ENCODE measurements at places on chromosomes 1 and 21. TPM values are rescaled to one million over a fixed set of nuclear protein-coding genes. Genes with fewer than 3 reads are reported as not detected.

The CFHR2 gene
- not detected for total RNA-seq

The ANGPTL3 gene
- not detected for total RNA-seq

The PI4KB gene
- 63.2 TPM for total RNA-seq

The KCNH1 gene
- not detected for total RNA-seq

GRCh38 chr1:160911441-160911840 lies 26.5 kb upstream of the ITLN1 start:
- DNase-seq = no peak

- DNase-seq = no peak
These were observed 58.7 kb downstream of the RABGAP1L start for GRCh38 chr1:174217787-174218574.

DNA sequence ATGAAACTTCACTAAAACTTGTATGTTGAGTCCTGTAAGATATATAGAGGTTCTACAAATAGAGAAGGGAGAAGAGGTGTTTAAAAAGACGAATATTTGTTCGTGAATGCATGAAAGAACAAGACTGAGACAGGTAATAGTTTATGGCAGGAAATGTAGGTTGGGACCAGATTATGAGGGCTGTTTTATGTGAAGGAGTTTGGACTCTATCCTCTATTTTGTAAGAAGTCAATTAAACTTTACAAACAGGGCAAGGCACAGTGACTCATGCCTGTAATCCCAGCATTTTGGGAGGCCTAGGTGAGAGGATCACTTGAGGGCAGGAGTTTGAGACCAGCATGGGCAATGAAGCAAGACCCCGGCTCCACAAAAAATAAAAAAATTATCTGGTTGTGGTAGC lies 5.7 kb downstream of the SLC35A3 start:
- no peak for DNase-seq

GRCh38 chr1:177119311-177119710 lies 45.2 kb downstream of the ASTN1 start:
- DNase-seq = no peak

GRCh38 chr1:54273092-54273794 lies 73.3 kb downstream of the MRPL37 start:
- no peak for DNase-seq

DNA sequence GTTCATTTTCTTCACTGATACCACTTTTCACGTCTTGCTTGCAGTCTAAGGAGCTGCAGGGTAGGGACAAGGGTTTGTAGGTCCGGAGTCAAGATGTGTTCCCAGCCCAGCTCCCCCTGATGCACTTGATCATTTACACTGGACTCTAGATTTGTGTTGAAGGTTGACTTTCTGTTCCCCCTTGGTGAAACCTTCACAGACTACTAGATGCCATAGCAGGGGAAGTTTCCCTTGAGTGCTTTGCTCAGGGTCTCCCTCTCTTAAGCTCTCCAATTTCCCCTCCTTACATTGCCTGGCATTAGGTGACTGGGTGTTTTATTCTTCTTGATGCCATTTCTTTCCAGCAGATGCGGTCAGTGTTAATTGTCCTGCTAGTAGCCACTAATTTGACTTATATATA lies 8.0 kb upstream of the RAB3GAP2 start:
- no peak for DNase-seq

GRCh38 chr1:24964811-24965570 lies 34.9 kb upstream of the RUNX3 start:
- DNase-seq = peak; percentile 87

DNA sequence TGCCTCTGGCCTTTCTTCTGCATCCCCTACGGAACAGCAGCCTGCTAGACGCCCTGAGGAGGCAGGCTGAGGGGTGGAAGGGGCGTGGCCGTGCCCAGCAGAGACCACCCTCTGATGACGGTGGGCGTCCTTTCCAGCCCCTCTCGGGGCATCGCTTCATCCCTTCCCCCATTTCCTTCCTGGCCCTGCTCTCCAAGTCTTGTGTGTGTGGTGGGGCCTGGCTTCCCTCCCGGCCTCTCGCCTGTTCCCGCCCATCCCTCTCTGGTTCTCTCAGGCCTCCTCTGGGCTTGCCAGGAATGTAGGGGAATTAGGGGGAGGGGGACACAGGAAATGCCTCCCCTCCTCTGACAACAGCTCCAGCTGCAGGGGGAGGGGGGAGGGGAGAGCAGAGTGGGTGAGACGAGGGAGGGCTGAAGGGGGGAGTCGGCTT lies 51.1 kb downstream of the SKI start:
- no peak for DNase-seq

- DNase-seq = no peak
These were observed 166.9 kb downstream of the TOMM20 start for GRCh38 chr1:234961456-234962339.

DNA sequence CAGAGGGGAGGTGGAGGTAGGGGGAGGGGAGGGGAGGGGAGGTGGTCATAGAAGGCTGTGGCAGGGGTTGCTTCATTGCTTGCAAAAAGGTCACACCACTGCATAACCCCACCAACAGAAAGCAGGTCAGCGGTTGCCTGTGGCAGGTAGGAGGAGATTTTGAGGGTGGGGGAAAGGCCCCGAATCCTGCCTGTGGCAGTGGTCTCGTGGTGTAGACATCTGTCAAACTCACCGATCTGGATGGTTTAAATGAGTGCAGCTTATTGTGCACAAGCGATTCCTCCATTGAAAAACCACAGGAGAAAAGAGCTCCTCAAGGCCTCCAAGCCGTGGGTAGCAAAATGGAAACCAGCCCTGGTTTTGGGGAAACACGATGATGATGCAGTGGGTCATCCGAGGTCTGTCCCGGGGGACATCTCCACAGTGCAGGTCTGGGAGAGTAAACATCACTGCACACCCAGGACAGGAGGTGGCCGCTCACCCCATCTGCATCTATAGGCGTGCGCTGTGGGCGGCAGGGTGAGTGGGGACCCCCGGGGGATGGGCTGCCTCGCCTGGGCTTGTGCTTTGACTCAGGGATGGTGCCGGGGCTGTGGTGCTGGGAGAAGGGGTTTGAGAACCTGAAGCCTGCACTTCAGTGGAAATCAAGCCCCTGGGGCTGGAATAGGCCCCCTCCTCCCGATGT lies 112.3 kb downstream of the CRYAA start:
- DNase-seq = no peak

DNA sequence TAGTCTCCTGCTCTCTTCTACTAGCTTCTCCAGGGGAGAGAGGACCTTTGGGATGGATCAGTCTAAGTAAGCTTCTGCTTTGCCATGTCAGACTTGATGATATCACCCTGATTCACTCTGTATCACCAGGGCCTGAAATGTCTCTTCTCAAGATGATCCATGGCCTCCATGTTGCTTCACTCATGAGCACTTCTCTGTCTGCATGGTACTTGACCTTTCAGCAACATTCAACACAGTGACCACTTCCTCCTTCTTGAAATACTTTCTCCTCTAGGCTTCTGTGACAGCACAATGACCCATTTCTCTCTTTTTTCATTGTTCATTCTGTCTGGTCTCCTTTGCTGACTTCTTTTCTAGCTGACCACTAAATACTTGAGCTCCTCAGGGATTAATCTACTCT lies 35.3 kb upstream of the NGF start:
- no peak for DNase-seq

DNA sequence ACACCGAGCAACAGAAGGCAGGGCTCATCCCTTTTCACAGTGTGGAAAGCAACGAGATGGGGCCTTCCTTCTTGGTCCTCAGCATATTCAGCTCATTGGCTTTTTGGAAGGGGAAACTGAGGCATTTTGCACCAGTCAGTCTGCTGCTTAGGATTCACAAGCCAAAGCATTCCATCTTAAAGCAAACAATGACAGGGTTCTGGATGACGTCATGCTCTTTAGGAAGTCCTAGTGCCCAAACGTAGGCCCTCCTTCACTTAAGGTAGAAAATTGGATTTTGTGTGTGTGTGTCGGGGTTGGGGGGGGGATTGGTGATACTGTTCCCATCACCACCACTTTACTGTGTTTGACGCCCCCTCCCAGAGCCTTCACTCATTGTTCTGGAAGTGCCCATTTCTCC lies 101.6 kb downstream of the SELENOF start:
- no peak for DNase-seq

DNA sequence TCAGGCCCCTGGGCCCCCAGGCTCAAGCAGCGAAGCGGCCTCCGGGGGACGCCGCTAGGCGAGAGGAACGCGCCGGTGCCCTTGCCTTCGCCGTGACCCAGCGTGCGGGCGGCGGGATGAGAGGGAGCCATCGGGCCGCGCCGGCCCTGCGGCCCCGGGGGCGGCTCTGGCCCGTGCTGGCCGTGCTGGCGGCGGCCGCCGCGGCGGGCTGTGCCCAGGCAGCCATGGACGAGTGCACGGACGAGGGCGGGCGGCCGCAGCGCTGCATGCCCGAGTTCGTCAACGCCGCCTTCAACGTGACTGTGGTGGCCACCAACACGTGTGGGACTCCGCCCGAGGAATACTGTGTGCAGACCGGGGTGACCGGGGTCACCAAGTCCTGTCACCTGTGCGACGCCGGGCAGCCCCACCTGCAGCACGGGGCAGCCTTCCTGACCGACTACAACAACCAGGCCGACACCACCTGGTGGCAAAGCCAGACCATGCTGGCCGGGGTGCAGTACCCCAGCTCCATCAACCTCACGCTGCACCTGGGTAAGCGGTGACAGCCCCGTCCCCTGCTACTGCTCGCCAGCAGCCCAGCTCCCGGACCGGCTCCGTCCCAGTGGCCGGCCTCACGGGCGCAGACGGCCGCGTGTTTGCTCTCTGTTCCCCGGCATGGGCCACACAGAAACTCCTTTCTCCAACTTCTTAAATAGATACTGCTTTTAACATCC lies 539 bp downstream of the LAMC1 start:
- DNase-seq = peak; percentile 37

DNA sequence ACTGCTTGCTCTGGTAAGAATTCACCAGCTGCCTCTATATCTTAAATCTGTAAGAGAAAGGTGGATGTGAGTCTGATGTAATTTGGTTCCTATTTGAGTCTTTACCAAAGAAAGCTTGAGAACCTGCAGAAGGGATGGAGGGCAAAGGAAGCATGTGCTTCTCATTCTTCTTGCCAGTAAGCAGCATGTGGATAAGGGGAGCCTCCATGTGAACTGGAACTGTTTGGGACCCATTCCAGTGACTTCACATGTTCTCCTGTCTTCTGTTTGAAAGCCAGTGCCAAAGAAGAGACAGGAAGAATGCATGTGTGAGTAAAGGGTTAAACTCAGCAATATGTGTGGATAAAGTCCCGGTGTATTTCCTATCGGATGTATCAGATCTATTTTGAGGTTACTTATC lies 119.6 kb upstream of the ADGRL2 start:
- no peak for DNase-seq

DNA sequence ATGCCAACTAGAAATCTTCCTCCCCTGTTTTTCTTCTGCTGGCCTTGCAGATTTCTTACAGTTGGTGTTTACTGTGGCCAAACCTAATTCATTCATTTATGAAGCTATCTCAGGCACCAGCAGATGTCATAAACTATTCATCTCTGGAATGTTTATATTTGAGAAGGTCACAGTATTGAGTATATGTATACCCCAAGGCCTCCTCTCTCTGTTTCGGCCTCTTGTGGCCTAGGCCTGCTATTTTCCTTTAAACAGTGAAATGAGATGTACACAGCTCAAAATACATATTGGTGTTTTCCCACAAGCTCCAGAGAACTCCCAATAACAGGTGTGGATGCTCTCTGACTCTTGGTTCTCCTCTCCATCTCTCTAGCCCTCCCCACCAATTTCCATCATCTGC lies 520.7 kb upstream of the CAMK1G start:
- no peak for DNase-seq

DNA sequence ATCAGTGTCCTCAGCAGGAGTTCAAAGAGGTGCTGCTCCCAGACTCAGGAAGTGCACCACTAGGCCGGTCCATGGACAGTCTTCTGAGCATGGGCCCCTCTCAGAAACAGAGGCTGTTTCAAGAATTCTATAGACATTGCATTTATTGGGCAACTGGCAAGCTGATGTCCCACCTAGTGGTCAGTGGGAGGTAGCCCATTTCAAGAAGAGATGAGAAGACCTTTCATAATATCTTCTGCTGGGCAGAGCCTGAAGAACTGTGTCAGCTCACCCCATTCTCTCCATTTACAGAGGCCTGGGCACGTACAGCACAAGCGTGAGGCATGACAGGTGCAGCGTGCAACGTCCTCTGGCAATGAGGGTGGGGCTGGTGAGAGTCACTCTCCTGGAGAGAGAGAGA lies 216.0 kb downstream of the DYRK1A start:
- DNase-seq = no peak

DNA sequence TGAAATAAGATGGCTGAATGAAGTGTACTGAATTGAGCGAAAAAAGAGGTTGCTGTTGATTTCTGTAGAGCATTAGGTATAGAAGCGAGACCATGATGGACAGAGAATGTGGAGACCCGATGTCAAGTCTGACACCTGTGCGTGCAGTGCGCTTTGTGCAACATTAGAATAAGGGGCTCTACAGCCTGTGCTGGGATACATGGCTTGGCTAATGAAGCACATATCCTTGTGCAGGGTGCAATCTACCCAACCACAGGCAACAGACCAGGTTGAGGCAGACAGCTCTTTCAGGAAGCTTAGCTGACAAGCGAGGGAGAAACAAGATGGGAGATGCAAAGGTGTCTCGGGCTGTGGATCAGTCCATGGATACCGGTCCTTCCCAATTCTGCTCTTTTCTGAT lies 18.9 kb downstream of the GPA33 start:
- no peak for DNase-seq

DNA sequence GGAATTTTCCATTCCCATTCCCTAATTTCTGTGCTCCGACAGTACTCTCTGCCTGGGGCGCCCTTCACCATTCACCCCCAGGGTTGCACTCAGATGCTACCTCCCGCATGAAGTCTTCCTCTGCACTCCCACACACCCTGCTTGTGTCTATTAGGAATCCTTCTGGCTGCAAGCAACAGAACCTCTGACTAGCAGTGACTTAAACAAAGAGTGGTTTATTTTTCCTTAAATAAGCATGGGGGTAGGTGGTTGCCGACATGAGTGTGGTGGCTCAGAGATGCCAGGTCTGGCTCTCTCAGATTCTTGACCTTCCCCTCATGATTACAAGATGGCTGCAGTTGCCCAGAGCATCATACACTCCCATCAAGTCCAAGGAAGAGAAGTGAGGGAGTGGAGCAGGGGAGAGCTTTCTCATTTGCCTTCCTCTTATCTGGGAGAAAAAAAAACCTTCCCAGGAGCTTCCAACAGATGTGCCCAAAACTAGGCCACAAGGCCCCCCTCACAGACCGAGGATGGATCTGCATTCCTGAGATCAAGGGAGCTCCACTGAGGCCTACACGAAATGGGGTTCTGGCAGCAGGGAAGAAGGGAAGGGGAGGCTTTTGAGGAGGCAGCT lies 49.6 kb upstream of the LBR start:
- no peak for DNase-seq

GRCh38 chr1:241586905-241587512 lies 53.2 kb downstream of the CHML start:
- no peak for DNase-seq

GRCh38 chr1:156295391-156295947 lies at the start of gene GLMP:
Gene GLMP (minus strand): TSS chr1:156295679. CDS start chr1:156295645, 34 bp downstream.
- peak; percentile 43 for DNase-seq

All from CD8-positive, alpha-beta T cell (primary cell).